CD4-positive, alpha-beta T cell (primary cell): ENCODE measurements at places on chromosomes 4 and X.

DNA sequence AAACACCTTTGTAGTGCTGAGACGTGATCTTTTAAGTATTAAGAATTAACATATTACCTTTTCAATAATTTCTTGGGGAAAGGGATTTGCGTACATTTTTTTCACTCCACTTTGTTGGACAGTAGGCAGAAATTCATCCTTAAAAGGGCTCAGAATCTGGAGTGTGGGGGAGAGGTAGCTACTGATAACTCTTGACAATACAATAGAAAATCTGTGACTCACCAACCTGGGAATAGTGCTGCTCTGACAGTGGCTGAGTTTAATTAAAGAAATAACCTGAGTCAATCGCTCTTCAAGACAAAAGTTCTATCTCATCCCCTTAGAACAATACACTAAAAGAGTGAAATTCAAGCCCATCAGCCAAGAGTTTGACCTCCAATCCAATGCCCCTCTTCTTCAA lies 60.2 kb downstream of the SLC9A7 start:
- DNase-seq: no peak

- DNase-seq: peak; percentile 44
Observed at GRCh38 chrX:70454441-70455365, 10.1 kb downstream of the DLG3 start.

- no peak for DNase-seq
Observed at GRCh38 chrX:112896051-112896450, 55.4 kb upstream of the AMOT start.

DNA sequence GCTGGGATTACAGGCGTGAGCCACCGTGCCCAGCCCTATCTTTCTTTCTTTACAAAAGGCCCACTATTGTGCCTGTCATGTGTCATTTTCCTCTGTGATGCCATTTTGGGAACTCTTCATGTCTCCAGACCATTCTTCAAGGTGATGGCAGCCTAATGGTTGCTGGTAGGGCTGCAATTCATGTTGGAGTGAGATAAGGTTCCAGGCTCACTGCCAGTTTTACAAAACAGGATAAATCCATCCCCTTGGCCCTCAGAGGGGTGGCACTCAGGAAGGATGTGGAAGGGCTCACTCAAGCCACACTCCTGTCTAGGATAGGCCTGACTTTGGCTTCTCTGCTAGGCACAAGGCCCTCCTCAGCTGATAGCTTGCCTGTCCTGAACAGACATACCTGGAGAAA lies 3.8 kb downstream of the TCEAL9 start:
- DNase-seq: no peak

- DNase-seq: no peak
Observed at GRCh38 chr4:109989618-109990017, 76.9 kb downstream of the EGF start.

GRCh38 chrX:85243761-85244449 lies at the start of the genes SATL1 and ZNF711:
TSS of gene SATL1 (minus strand) at chrX:85243779. CDS start at chrX:85108968, 134,811 bp downstream.
TSS of gene ZNF711 (plus strand) at chrX:85243991. CDS start at chrX:85247573, 3,582 bp downstream.
- DNase-seq: no peak

DNA sequence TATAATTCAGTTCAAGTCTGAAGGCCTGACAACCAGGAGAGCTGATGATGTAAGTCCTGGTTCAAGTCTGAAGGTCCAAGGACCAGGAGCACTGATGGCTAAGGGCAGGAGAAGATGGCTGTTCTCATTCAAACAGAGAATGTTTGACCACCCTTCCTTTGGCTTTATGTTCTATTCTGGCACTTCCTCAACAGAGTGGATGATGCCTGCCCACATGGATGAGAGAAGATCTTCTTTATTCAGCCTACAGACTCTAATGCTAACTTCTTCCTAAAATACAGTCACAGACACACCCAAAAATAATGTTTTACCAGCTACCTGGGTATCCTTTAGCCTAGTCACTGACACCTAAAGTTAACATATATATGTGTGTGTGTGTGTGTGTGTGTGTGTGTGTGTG lies 25.6 kb upstream of the IRF2 start:
- no peak for DNase-seq

GRCh38 chr4:61520681-61521160 lies 320.6 kb downstream of the ADGRL3 start:
- DNase-seq: no peak

- no peak for DNase-seq
Observed at GRCh38 chr4:185771711-185772390, 40.1 kb downstream of the SORBS2 start.

DNA sequence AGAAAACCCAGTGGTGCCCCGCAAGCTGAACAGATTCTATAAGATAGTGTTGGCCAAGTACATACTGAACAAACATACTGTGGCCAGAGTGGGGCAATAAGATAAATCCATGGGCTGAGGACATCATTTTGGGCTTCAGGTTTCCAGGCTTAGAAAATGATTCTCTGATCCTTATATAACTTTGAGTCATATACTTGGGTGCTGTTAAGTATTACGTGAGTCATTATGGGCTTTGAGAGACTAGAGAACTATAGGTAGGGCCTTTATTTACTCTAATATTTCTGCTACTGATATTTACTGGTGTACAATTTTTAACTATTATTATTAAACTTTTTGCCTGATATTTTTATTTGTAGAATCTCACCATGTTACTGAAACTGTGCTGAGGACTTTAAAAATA lies 586.1 kb downstream of the CENPC start:
- DNase-seq: no peak
